Small intestine (tissue), 16 donors: ENCODE measurements at places on chromosomes 16 and 17. TPM values are rescaled to one million over a fixed set of nuclear protein-coding genes. Genes with fewer than 3 reads are reported as not detected.
A peak's percentile ranks its signal among the peaks of the same experiment; 100 is the strongest.

The SLC5A10 gene
- polyA plus RNA-seq, result 0.09 TPM

The CACNG5 gene
- not detected for polyA plus RNA-seq

- peak; percentile 51 for DNase-seq
- H3K36me3 ChIP-seq, result no peaks in the 10 kb centered on the region
- H3K27ac ChIP-seq, result peak overlapping the region; percentile 45
- no peaks in the 10 kb centered on the region for H3K4me1 ChIP-seq
- peak overlapping the region; percentile 51 for H3K4me3 ChIP-seq
These were observed 137.2 kb upstream of the RPH3AL start for GRCh38 chr17:489758-490329.

DNA sequence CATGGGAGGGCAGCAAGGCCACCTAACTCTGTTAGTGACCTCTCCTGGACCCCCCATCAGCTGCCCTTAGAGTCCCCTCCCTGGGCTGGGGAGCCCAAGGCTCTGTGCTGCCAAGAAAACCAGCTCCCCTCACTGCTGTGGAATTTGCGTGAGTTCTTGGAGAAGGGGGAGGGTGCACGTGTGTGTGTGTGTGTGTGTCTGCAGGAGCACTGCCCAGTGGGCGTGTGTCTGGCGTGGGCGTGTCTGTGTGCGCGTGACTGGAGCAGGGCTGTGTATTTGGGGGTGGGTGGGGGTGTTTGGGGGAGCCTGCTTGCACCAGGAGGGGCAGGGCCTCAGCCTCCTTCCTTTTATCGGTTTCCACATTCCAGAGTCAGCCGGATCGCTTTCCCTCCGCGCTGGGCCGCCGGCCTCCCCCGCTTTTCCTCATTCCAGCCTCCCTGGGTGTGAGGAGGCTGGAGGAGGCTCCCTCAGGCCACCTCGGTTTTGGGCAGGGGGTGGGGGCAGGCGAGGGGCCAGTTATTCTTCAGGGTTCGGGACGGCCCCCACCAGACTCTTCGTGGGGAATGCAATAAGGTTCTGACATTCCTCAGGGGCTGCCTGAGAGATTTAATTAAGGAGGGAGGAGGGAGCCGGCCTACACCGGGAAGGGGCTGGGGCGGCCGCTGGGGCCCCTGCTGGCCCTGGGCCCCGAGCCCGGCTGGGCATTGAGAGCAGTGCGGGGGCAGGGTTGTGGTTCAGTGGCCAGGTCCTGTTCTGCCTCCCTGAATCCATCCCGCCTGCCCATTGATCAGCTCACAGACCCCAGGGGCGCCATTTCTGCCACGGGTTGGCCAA is 2.5 kb downstream of the VASN start:
- no peaks in the 10 kb centered on the region for H3K27me3 ChIP-seq
- no peak overlapping the region for H3K4me3 ChIP-seq
- peak; percentile 50 for DNase-seq
- H3K4me1 ChIP-seq, result peaks cover 5% of the 10 kb centered on the region
- H3K27ac ChIP-seq, result no peak overlapping the region

DNA sequence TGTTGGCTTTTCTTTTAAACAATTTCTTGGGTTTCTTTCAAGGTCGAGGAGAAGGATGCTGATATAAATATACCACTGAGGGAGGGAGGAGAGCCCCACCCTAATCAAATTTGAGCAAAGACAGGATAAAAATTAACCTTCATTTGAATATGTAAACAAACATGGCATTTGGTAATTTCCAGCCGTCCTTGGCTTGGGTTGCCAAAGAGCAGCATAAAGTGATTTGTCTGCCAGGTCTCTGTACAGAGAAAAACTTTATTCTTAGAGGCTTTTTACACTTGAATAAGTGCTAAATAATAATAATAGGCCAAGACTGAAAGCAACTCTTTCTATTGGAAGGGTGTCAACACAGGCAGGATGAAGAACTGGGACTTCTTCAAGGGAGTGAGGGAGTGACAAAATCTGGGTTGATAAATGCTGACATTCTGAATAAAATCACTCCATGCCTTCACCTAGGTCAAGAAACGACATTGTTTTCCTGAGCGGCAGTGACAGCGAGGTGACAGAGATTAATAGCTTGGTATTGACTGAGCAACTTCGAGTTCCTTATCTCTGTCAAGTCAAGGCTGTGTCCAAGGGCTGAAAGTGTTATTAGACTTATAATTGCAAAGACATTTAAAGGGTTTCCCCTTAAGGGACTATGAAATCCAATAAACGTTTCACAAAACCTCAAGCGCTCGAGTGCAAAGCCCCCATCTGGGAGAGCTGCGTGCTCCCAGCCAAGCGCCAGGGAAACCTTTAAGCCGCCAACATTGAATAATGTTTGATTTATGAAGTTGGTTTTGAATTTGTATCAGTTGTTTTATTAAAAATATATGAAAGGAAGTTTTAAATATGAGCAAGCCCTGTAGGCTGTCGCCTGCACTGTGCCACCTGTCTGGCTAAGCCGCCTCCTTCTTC is 269.5 kb upstream of the N4BP1 start:
- H3K4me3 ChIP-seq, result no peak overlapping the region
- H3K36me3 ChIP-seq, result no peaks in the 10 kb centered on the region
- DNase-seq, result no peak
- H3K27me3 ChIP-seq, result no peaks in the 10 kb centered on the region
- no peak overlapping the region for H3K27ac ChIP-seq

GRCh38 chr17:72952641-72953315 is 139.7 kb downstream of the SLC39A11 start:
- no peak overlapping the region for H3K27ac ChIP-seq
- no peaks in the 10 kb centered on the region for H3K27me3 ChIP-seq
- H3K4me3 ChIP-seq, result no peak overlapping the region
- peaks cover under 1% of the 10 kb centered on the region for H3K36me3 ChIP-seq
- no peak for DNase-seq

The KRTAP4-9 gene
- not detected for polyA plus RNA-seq
